EH (cell line): ENCODE measurements at places on chromosomes 6 and 20.

- no peak for DNase-seq
These were observed 995.8 kb upstream of the FLRT3 start for GRCh38 chr20:15333170-15333569.

DNA sequence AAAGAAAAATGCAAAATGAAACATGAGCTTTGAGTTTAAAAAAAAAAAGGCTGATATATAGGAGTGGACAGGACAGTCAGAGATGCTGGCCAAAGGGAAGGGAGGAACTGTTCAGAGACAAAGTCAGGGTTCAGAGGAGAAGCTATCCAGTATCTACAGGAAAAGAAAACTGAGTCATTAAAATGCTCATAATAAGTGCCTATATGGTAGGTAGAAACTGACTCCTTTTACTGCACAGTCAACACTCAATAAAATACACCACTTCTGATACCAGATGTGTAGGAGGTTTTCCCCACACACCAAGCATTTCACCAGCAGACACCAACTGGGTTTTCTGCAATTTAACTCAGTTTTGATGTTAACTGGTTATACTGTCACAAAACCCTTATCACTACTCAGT is 32.9 kb downstream of the FRK start:
- no peak for DNase-seq

DNA sequence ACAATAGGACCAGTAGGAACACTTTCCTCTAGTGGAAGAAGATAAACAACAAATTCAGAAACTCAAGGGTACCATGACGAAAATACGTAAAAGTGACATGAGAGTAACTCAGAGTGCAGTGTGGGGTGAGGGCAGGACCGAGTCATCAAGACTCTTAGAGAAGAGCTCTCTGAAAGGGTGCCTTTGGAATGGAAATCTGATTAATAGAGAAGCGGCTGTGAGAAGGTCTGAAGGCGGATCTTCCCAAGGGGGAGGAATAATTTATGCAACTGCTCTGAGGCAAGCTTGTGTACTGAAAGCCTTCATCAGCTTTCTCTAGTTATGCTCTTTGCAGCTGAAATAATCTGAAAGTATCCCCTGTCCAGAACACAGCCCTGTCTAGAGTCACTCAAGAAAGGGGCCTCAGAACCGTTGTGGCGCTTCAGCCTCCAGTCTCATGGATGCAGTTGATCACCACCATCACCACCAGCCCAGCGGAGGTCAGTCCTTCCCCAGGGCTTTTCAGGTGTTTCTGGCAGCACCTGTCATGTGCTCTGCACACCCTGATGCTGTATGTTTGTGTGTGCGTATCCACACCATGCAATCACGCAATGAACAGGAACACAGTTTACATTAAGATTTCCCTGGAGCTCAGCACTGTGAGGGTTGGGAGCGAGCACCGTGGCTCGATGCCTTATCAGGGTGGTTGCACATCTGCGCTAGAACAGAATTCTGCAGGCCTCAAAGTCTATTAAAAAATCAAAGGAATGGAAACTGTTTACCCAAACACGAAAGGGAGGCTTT is 396.5 kb downstream of the SMOC2 start:
- no peak for DNase-seq

- DNase-seq = peak; percentile 97
These were observed 568.9 kb upstream of the CITED2 start for GRCh38 chr6:139943391-139943790.

- DNase-seq = peak; percentile 87
These were observed 21.2 kb upstream of the NFATC2 start for GRCh38 chr20:51563486-51564332.
